ENCODE measurements at places on chromosomes 5 and 9. TPM values are rescaled to one million over a fixed set of nuclear protein-coding genes. Genes with fewer than 3 reads are reported as not detected.

SLC4A9 gene
- 21.8 TPM for total RNA-seq

SH3PXD2B gene
- 16.2 TPM for total RNA-seq

C9orf153 gene
- total RNA-seq = 0.70 TPM

NIPAL4 gene
- 0.47 TPM for total RNA-seq
